ENCODE measurements at places on chromosomes 11 and 22. TPM values are rescaled to one million over a fixed set of nuclear protein-coding genes. Genes with fewer than 3 reads are reported as not detected.

Gene EWSR1
- total RNA-seq, result 108 TPM

Gene CHRDL2
- 11.1 TPM for total RNA-seq

Gene MADD
- 39.7 TPM for total RNA-seq

Gene GVQW3
- 1.5 TPM for total RNA-seq

DNA sequence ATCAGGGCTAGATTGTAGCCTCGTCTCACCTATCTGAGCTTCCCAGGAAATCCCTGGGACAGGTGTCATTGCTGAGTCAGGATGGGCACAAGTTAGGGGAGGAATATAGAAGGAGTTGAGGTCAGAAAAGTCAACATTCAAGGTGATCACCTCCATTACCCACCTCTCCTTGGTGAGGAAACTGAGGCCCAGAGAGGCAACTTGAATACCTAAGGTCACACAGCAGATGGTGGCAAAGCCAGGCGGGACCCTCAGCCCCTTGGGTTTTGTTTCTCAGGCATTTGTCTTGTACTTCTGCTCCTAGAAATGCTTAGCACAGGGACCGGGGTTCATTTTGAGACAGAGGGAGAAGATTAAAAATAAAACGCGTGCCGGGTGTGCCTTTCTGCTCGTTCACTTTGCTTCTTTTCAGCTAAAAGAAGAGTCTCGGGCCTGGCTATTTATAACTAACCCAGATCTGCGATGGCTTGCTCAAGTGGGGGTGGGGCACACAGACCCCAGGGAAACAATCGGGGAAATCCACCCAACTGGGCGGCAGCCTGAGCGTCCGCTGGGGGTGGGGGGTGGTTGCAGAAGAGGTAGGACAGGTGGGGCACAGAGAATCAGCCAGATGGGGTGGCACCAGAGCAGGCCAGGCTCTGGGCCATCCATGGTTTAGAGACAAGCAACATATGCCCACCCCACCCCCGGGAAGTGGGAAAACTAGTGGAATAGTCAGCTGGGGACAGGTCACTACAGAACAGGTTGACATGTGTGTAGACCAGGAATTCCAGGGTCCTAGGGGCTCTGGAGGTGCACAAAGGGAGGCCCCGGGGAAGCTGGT is 3.9 kb upstream of the GNAZ start:
- peak; percentile 22 for DNase-seq

DNA sequence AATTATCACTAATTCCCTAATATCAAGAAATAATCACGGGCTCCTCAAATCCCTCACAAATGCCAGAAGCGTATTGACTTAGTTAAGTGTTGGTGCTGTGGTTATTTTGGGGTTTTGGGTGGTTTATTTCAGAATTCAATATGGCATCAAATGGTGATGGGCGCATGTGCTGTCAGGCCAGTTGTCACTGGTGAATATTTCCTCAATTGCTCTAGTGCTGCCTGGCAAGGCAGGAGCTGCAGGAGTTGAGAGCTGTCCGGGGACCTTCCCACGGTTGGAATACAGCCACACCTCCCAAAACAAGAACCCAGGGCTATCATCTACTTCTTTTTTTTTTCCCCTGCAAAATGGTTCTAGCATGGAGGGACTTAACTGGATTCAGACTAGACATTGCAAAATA is 10.3 kb downstream of the IGLL5 start:
- no peak for DNase-seq

GRCh38 chr22:22398530-22399327 is 109.8 kb downstream of the ZNF280B start:
- DNase-seq, result no peak

- no peak for DNase-seq
Observed at GRCh38 chr11:113618360-113618759, 87.7 kb downstream of the TMPRSS5 start.

DNA sequence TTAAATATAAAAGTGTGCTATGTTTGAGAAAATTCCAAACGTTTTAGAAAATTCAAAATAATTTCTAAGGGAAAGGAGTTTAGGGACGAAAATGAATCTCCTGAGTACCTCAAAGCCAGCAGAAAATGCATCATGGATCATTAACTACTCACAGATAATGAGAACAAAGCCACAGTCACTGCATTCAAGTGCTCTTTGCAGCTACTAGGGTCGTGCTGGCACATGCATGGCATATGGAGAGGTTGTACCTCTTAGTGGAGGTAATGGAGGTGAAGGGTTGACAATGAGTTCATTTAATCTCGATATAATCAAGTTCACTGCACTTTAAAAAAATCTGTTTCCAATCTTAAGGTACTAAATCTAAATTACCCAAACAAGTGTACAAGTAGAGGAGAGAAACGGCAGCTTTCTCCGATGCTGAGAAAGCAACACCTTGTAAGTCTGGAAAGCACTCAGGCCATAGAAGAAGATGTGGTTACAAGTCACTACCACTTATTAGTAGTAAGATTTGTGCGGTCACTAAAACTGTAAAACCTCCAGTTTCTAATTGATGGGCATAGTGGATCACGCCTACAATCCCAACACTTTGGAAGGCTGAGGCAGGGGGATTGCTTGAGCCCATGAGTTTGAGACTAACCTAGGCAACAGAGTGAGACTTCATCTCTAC is 261.1 kb upstream of the ANO3 start:
- no peak for DNase-seq

DNA sequence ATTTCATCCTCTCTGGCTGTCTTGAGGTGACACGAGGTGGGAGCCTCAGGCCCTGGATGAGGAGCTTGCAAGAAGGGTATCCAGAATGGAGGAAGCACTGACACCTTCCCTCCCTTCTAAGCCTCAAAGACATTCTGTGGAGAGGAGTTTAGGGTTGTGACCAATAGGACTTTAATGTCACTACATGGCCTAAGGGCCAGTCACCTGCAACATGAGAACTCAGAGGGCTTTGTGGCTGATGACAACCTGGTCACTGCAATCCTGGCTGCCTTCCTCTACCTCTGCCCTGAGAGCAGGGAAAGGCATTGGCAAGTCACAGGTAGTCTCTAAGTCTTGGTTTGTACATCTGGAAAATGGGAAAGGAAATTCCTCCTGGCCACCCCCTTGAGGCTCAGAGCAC is 33.7 kb downstream of the PISD start:
- DNase-seq, result no peak

DNA sequence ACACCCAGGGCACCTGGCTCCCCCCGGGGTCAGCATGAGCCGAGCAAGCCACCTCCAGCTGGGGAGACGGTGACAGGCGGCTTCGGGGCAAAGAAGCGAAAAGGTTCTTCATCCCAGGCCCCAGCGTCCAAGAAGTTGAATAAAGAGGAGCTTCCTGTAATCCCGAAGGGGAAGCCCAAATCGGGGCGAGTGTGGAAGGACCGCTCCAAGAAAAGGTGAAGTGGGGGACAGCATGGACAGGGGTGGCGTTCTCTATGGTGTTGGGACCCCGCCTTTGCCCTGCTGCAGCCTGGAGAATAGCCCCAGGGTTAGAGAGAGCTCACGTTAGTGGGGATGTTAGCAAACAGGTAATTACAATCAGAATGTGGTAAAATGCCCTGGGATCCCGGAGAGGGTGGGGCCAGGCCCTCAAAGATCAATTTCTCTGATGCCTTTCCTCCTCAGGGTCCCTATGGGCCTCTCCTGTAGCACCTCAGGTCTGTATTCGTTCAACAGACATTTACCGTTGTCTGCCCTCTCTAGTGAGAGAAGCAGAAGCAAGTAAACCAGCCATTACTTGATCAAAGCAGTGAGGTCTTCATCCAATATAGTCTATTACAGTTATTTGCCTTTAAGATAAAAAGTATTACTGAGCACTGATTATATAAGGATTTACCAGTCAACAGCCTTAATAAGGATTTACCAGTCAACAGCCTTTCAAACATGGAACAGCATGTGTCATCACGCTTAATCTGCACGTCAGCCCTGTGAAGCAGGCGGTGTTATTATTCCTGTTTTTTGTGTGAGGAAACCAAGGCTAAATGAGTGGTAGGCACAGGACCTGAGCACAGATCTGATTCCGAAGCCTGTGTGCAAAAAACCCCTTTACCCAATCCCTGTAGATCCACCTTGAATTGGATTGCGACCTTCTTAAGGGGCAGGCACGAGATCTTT is 1.0 kb downstream of the CCDC86 start:
- DNase-seq, result no peak

GRCh38 chr11:12435264-12435663 is 57.9 kb downstream of the PARVA start:
- no peak for DNase-seq

DNA sequence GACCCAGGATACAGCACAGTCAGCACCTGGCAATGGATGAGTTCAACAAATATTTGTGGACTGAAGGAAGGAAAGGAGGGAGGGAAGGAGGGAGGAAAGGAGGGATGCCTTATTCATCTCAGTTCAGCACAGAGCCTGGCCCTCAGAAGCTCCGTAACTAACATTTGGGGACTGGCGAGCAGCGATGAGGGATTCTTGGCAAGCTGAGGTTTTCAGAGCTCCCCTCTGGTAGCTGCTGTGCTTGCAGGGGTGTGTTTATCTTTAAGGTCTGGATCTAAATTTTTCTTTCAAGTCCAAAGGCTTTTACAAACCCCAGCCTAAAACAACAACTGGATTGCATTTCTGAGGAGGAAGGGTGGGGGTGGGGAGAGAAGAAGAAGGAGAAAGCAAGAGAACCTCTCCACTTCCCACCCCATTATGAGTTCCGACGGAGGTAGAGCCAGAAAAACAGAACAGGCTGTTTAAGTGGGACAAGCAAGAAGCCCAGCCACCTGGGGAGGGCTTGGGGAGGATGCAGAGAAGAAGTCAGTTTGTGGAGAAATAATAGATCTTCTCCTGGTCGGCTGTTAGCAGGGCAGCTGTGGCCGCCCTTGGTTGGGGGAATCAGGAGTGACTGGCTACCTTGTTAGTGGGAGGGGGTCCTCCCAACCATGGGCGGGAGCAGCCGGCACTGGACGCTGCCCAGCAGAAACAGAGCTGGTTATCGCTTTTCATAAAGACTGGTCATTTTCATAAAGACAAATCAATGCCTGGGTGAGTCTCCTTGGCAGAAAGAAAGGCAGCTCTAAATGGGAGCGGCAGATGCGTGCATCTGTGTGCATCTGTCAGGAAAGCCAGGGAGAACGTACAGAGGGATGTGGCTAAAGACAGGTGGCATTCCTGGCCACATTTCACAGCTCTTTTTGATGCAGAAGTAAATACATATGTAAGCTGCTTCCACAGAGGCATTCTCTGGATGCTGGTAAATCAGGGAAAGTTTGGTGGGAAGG is 78.0 kb downstream of the TSPAN18 start:
- peak; percentile 37 for DNase-seq

DNA sequence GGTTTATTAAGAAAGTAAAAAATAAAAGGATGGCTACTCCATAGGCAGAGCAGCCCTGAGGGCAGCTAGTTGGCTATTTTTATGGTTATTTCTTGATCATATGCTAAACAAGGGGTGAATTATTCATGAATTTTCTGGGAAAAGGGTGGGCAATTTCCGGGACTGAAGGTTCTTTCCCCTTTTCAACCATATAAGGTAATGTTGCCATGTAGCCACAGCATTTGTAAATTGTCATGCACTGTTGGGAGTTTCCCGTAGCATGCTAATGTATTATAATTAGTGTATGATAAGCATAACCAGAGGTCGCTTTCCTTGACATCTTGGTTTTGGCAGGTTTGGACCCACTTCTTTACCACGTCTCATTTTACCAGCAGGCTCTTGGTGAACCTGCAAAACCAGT is 610.4 kb upstream of the B3GAT1 start:
- DNase-seq, result no peak

GRCh38 chr11:11119917-11120316 is 233.1 kb downstream of the CSNK2A3 start:
- DNase-seq, result no peak

DNA sequence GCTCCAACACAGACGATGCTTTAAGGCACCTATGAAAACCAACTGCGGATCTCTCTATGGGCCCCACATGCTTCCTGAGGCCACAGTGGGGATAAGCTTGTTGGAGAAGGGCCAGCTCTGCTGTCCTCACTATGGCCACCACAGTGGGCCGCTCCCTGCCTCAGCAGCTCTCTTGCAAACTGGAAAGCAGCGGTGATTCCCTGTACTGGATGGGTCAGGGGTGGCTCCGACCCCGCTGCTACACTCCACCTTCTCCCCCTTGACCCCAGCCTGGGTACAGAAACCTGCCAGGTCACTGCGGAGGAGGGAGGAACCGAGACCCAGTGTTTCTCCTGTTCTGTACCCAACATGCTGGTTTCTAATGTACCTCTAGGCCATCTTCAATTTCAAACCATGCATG is 403.9 kb downstream of the CTTN start:
- DNase-seq, result no peak

GRCh38 chr22:46748206-46748907 is 10.3 kb upstream of the CERK start:
- DNase-seq, result peak; percentile 29

GRCh38 chr11:46357483-46357936 is 10.2 kb downstream of the DGKZ start:
- no peak for DNase-seq
